ENCODE measurements at places on chromosomes 11 and 22.

- no peak for DNase-seq
Observed at GRCh38 chr11:121590772-121591404, 138.1 kb upstream of the SORL1-AS1 start.

- DNase-seq = no peak
Observed at GRCh38 chr11:96567176-96567575, 177.4 kb downstream of the JRKL start.

GRCh38 chr11:70607561-70607960, 209.2 kb downstream of the CTTN start:
- no peak for DNase-seq

- DNase-seq = no peak
Observed at GRCh38 chr11:116718955-116719501, 53.8 kb downstream of the BUD13 start.

DNA sequence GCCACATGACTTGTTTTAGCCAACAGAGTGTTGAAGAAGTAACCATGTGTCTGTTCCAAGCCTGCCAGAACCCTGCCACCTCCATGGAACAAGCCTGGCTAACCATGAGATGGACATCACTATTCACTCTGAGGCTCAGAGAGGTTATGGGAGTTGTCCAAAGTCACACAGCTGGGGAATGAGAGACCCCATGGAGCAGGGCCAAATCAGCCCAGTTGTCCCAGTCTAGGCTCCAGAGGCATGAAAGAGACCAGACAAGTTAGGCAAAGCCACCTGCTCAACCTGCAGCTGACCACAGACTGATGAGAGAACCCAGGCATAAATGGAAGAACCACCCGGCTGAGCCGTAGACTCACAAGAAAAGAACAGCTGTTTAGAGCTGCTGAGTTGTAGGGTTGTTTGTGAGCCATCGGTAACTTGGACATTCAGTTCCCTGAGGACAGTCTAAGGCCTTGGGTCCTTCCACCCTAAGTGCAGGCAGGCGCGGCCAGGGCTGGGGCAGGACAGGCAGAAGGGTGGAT, 74.7 kb upstream of the PHF21B start:
- no peak for DNase-seq

DNA sequence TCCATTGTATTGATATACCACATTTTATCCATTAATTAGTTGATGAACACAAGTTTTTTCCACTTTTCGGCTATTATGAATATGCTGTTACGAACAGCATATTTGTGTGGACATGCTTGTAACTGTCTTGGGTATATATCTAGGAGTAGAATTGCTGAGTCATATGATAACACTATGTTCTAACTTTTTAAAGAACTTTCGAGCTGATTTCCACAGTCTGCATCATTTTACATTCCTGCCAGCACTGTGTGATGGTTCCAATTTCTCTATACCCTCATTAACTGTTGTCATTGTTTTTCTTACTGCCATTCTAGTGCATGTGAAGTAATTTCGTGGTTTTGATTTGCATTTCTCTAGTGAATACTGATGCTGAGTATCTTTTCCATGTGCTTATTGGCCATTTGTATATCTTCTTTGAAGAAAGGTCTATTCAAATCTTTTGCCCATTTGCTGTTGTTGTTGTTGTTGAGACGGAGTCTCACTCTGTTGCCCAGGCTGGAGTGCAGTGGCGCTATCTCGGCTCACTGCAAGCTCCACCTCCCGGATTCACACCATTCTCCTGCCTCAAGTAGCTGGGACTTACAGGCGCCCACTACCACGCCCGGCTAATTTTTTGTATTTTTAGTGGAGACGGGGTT, 7.4 kb upstream of the RCE1 start:
- no peak for DNase-seq

- no peak for DNase-seq
Observed at GRCh38 chr11:71089571-71089970, 162.8 kb downstream of the SHANK2 start.

- DNase-seq = no peak
Observed at GRCh38 chr22:28874811-28875320, 8.5 kb upstream of the ZNRF3 start.

GRCh38 chr11:116842909-116843308, 5.5 kb upstream of the APOA1 start:
- no peak for DNase-seq

GRCh38 chr11:2797741-2798361, 87.7 kb downstream of the CDKN1C start:
- no peak for DNase-seq

DNA sequence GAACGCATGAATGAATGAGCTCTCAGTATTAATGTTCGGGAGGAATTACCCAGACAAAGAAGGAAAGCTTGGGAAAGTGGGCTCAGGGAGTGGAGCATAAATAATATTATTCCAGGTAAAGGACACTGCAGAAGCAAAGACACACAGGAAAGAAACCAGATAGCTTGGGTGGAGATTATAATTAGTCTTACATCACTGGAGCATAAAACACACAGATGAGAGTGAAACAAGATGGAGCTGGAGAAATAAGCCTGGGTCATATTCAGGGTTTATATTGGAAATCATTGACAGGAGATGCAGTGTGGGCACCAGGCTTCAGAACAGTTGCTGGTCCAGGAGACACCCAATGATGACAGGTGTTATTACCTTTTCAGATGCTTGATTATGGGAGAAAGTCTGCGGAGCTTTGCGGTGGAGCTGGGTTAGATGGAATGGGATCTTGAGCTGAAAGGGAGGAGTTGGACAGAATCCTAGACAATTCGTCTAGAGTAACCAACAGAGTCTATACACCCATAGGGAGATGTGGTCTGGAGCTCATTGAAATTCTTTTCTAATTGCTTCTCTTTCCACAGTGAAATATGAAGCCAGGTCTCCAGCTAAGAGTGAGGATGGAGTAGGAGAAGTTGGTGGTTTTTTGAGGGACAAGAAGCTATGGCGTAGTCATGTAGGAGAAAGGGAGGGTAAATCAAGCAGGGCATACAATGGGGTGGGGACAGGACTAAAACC, 227.2 kb downstream of the FAM76B start:
- DNase-seq = no peak

- no peak for DNase-seq
Observed at GRCh38 chr11:78825591-78826020, 250.9 kb upstream of the NARS2 start.

DNA sequence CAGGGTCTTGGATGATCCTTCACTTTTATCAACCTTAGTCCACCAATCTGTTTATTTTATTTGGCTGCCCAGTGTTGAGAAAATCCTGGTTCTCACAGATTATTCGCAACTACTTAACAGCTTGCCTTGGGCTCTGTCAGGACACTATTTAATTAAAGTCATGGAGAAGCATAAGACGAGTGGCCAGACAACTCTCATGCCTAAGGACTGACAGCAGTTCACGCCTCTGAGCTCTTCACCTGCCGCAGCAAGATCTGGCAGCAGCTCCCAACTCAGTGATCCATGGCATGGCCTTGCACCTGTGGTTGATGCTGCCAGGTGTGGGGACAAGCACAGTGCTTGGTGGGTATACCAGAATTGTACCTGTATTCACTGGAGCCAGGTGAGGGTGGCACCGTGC, 37.8 kb downstream of the HIRA start:
- DNase-seq = no peak

- DNase-seq = peak; percentile 54
Observed at GRCh38 chr11:20599221-20600019, at the start of gene SLC6A5. Gene SLC6A5 (plus strand): TSS chr11:20599608. CDS start chr11:20599673, 65 bp downstream.

DNA sequence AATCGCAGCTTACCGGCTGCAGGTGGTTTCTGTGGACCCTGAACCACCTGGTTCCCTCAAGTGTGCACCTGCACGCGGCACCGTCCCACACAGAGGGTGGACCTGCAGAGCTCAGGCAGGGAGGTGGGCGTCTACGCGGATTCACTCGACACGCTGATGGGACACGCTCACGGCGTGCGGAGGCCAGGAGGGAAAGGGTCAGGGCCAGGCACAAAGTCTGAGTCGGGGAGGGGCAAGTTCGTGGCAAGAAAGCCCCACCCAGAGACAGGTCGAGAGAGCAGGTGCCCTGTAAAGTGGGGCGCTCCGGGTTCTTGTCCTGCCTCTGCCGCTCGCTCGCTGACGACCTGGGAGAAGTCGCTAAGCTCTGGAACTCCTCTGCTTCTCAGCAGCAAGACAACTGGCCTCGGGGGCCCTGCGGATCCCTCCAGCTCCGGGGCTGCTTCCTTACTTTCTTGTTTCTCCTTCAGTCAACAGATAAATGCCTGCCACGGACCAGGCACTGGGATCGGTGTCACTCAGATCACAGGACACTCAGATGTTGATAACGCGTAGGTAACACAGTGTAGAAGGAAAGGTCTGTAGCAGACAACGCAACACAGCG, 72.4 kb upstream of the NUP50 start:
- DNase-seq = no peak

DNA sequence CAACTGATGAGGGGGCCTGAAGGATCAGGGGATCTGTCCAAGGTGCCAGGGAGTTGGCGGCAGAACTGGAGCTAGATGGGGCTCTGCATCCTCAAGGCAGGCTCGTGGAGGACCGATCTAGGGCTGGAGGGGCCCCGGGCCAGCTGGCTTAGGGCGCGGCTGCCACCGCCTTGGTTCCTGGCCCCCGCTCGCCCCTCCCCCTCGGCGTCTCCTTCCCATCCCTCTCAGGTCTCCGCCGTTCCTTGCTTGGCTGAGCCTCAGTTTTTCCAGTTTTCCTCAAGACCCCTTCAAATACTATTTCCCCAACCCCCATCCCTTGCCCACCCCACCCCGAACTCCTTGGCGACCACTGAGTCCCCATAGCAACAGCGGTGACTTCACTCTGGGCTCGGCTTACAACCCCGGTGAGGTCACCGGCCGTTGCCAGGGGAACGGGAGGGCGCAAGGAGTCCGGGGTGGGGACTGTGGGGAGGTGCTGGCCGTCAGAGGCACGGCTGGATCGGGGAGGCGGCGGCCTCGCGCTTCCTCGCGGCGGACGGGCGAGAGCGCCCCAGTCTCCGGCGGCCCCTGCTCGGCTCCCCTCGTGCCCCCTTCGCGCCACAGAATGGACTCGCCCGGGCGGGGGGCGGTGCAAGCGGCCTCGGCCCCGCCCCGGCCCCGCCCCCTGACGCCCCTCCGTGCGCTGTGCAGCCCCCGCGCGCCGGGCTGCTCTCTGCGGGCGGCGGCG, 7.5 kb downstream of the FREY1 start:
- DNase-seq = peak; percentile 76

DNA sequence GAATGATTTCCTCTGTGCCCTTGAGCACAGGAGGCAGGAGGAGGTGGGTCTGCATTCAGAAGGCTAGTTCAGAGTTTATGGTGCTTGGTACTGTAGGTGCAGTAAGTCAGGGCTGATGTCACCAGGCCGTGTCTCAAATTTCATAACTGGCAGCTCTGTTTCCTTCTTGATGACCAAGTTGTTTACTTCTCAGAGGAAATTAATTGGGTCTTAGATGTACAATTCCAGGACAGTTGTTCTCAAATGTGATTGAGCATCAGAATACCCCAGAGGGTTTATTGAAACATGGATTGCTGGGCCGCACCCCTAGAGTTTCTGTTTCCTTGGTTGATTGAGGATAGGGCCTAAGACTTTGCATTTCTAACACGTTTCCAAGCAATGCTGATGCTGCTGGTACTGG, 6.2 kb downstream of the AMOTL1 start:
- no peak for DNase-seq

GRCh38 chr22:50699001-50699755, 26.6 kb downstream of the SHANK3 start:
- DNase-seq = no peak

DNA sequence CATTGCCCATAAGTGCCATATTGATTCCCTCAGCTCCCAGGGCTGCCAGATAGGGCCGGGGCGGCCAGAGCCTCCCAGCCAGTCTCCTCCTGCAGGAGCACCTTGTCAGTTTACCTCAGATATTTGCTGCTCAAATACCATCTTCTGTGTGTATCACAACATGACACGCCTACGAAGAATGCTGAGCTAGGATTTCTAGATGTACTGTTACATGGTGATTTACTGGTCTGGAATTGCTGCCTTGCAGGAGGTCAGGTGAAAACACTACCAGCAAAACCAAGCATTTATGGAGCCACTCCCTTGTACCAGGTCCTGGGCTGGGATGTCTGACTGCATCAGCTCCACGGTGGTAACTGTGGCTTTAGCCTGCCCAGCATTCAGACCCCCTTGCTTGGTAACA, 11.8 kb downstream of the MICAL3 start:
- DNase-seq = no peak

DNA sequence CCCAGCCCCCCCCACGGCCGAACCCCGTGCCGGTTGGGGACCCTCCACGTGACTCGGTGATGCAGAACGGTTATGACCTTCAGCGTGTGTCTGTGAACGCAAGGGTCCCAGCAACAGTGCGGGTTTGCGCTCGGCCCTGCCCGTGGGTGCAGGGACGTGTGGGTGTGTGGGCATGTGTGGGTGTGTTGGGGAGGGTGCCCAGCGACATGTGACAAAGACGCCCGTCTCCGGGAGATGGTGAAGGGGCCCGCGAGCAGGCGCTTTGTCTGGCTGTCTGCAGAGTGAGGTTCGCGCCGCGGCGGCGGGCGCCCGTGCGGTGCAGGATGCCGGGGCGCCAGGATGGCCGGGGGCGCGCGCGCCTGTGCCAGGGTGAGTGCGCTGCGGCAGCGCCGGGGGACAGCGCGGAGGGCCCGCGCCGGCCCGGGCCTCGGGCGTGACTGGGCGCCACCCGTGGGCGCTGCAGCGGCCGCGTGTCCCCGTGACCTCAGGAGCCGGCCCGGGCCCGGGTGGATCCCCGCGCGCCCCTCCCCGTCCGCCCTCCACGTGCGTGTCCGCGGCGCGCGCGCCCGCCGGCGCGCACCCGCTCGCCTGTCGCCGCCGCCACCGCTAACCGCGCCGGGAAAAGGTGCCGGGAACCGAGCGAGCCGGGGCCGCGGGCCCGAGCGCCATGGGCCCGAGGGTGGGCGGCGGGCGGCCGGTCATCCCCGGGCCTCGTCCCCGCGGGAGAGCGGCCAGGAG, at the start of gene LRFN4:
LRFN4 (plus strand) TSS at position 569 of the 738 bp plus-strand sequence. CDS start 681 bp downstream, outside the sequence.
- no peak for DNase-seq

- no peak for DNase-seq
Observed at GRCh38 chr11:130721736-130722135, 194.5 kb downstream of the SNX19 start.

DNA sequence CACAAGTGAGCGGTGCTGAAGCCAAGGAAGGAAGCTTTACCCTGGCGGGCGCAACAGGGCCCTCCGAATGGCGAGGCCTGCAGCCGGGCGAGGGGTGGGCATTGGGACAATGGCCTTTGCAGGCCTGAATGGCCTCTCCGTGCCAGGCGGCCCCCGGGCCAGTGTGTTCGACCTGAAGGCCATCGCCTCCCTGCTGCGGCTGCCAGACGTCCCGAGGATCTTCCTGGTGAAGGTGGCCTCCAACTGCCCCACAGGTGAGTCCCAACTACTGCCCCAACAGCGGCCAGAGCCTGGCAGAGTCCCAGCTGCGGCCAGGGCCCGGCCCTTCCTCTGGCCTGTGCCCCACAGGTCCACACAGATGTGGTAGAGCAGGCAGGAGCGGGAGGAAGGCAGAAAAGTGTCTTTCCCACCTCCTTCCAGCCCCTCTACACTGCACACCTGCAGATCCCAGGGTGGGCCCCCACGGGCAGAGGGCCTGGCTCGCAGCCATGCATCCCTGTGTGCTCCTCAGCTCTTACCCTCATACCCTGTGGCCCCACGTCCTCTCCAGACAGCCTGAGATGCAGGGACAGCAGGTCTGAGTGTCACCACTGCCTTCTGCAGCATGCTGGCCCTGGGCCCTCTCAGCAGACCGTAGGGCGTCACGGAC, 11.3 kb downstream of the PHLDA2 start:
- no peak for DNase-seq

GRCh38 chr11:130551388-130551787, 102.9 kb downstream of the ADAMTS15 start:
- no peak for DNase-seq

- DNase-seq = peak; percentile 34
Observed at GRCh38 chr22:40009951-40010671, 15.4 kb downstream of the FAM83F start.

Data from stimulated activated CD4-positive, alpha-beta T cell treated with anti-CD3 and anti-CD28 coated beads, Interleukin-15, amount 100 ng/mL, for 24 hours (primary cell).